GM12892 (cell line): ENCODE measurements at places on chromosomes 5 and 9.
A peak's percentile ranks its signal among the peaks of the same experiment; 100 is the strongest.

GRCh38 chr5:16467363-16468219 is 2.0 kb upstream of the ZNF622 start:
- no peak for DNase-seq

GRCh38 chr5:146340260-146341081 is 1.8 kb downstream of the POU4F3 start:
- no peak for DNase-seq

DNA sequence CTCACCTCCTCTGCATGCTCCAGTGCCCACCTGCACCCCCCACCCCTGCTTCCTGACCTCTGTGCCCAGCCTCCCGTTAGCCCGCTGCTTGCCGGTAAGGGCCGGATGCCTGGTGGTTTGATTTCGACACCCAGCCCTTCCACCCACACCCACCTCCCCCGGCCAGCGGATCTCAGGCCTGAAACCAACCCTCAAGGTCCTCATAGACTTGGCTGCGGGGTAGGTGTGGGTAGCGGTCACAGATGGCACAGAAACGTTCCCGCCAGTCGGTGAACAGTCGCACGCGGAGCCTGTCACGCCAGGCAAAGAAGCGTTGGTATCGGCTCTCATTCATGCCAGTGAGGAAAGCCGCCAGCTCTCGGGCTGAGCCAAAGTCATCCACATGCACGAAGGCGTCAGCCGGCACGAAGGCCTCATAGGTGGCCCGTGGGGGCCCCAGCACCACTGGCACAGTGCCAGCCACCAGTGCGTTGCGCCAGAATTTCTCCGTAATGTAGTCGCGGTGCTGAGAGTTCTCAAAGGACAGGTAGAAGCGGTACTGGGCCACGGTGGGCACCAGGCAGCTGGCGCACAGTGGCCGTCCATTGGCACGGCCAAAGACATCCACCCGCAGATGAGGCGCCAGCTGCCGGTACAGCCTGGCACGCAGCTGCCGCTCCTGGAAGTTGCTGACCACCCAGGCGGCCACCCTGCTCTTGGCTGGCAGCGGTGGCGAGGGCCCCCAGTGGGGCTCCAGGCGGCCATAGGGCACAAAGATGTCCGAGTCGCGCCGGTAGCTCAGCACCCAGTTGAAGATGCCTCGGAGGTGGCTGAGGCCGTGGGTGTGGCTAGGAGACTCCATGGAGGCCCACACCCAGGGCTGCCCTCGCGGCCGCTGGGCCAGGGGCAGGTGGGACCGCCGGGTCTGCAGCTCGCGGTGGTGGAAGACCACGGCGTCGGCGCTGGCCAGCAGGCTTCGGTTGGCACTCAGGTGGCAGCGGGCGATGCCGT is 1.1 kb downstream of the FUT7 start:
- DNase-seq = no peak

GRCh38 chr9:134396258-134396742 is 70.0 kb downstream of the RXRA start:
- DNase-seq = peak; percentile 87

DNA sequence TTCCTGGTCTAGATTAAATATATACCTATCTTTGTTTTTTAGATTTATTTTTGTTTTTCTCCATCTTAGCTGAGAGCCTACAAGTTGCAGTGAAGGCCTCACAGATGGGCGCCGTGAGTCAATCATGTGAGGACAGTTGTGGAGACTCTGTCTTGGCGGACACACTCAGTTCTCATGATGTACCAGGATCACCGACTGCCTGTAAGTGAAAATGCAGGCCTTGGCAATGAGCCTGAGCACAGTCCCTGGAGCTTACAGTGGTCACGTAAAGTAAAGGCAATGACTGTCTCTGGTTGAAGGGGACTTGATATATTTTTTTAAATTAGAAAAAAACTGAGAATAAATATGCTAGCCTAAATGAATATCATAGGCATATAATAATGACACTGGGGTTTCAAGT is 271.9 kb downstream of the ARHGEF28 start:
- no peak for DNase-seq

DNA sequence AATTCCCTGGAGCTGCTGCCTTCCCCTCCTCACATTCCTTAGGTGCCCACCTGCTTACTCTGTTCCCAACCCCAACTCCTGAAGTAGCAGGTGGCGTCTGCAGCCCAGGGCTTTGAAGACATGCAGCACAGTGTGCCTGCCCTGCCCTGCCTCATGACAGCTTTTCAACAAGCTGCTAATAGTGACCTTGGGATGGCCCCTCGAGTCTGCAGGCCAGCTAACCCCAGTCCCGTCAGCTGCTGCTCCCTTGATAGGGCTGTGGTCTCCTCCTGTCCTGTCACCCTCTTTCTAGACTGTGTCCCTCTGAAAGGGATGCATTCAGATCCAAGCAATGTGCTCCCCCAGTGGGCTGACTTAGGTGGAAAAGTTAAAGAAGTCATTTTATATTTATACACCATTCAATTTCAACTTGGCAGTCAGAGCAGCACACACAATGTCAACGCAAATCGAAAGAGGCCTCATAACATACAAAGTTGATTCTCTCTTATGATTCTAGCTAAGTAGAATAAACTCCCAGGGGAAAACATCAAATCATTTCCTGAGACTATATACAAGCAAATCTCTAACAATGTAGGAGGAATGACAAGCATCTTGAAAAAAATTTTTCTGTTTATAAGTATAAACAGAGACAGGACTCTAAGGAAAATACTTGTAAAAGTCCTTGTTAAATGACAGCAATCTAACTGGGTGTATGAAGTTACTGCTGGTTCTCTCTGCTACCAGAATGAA is 37.9 kb downstream of the ADRB2 start:
- no peak for DNase-seq

- DNase-seq = no peak
Measured at GRCh38 chr5:153756540-153756939, 266.1 kb downstream of the GRIA1 start.

DNA sequence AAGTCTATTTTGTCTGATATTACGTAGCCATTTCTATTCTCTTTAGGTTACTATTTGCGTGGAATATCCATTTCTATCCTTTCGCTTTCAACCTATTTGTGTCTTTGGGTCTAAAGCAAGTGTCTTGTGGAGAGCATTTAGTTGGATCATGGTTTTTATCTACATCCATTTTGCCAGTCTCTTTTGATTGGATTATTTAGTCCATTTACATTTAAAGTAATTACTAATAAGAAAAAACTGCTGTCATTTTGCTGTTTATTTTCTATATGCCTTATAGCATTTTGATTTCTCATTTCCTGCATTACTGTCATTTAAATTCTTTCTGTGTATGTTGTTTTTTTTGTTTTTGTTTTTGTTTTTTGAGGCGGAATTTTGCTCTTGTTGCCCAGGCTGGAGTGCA is 26.0 kb upstream of the UBQLN1 start:
- DNase-seq = no peak
